ENCODE measurements at places on chromosomes 16 and 17. TPM values are rescaled to one million over a fixed set of nuclear protein-coding genes. Genes with fewer than 3 reads are reported as not detected.

Gene HAS3
- 1.4 TPM for total RNA-seq

Gene P3H4
- total RNA-seq = 3.8 TPM

Gene KRTAP9-2
- total RNA-seq = not detected

- H3K27me3 ChIP-seq = peaks cover 9% of the 10 kb centered on the region
- H3K36me3 ChIP-seq = no peaks in the 10 kb centered on the region
- peaks cover 41% of the 10 kb centered on the region for H3K4me1 ChIP-seq
- peak overlapping the region; percentile 90 for H3K4me3 ChIP-seq
- peak; percentile 95 for DNase-seq
Measured at GRCh38 chr17:44006598-44007345, 2.4 kb downstream of the NAGS start.

DNA sequence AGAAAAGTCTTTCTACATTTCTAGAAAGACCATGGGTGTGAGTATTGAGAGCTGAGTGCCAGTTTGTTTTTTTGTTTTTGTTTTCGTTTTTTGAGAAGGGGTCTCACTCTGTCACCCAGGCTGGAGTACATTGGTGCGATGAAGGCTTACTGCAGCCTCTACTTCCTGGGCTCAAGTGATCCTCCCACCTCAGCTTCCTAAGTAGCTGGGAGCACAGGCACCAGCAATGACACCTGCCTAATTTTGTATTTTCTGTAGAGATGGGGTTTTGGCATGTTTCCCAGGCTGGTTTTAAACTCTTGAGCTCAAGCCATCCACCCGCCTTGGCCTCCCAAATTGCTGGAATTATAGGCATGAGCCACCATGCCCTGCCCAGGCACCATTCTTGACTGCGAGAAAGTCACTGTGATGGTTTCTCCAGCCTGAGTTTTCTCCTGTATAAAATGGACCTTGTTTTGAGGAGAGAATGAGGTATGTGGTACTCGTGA lies 673.8 kb downstream of the MAF start:
- H3K27ac ChIP-seq = no peak overlapping the region
- peaks cover 10% of the 10 kb centered on the region for H3K36me3 ChIP-seq
- H3K27me3 ChIP-seq = no peaks in the 10 kb centered on the region
- no peak for DNase-seq
- peaks cover 4% of the 10 kb centered on the region for H3K4me1 ChIP-seq

GRCh38 chr16:13039526-13039925 lies 138.1 kb downstream of the SHISA9 start:
- H3K4me3 ChIP-seq = no peak overlapping the region
- no peak overlapping the region for H3K27ac ChIP-seq
- peaks cover 2% of the 10 kb centered on the region for H3K36me3 ChIP-seq
- DNase-seq = no peak
- H3K27me3 ChIP-seq = no peaks in the 10 kb centered on the region
- H3K4me1 ChIP-seq = no peaks in the 10 kb centered on the region

DNA sequence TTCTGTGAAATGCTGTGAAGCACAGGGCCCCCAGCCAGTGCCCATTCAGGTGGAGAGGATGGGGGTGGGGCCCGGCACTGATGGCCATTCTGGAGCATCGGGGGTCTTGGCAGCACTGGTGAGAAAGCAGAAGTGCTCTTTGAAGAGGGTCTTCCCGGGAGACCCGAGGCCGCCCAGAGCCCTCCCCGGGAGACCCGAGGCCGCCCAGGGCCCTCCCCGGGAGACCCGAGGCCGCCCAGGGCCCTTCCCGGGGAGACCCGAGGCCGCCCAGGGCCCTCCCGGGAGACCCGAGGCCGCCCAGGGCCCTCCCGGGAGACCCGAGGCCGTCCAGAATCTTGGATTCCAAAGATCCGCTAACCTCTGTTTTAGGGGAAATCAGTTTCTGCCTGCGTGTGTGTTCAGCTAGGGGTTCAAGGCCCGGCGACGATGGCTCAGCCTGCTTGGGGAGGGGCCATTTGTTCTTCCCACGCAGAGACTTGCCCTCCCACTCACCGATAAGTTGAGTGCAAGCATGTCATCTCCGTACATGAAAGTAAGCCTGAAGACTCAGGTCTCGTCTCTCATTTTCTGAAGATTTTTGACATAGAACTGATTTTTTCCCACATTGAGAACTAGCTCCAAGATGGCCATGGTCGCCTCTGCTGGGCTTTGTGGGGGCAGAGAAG lies 35.2 kb upstream of the CAPN15 start:
- no peak for DNase-seq
- H3K4me1 ChIP-seq = peaks cover 4% of the 10 kb centered on the region
- H3K4me3 ChIP-seq = no peak overlapping the region
- H3K27ac ChIP-seq = no peak overlapping the region

DNA sequence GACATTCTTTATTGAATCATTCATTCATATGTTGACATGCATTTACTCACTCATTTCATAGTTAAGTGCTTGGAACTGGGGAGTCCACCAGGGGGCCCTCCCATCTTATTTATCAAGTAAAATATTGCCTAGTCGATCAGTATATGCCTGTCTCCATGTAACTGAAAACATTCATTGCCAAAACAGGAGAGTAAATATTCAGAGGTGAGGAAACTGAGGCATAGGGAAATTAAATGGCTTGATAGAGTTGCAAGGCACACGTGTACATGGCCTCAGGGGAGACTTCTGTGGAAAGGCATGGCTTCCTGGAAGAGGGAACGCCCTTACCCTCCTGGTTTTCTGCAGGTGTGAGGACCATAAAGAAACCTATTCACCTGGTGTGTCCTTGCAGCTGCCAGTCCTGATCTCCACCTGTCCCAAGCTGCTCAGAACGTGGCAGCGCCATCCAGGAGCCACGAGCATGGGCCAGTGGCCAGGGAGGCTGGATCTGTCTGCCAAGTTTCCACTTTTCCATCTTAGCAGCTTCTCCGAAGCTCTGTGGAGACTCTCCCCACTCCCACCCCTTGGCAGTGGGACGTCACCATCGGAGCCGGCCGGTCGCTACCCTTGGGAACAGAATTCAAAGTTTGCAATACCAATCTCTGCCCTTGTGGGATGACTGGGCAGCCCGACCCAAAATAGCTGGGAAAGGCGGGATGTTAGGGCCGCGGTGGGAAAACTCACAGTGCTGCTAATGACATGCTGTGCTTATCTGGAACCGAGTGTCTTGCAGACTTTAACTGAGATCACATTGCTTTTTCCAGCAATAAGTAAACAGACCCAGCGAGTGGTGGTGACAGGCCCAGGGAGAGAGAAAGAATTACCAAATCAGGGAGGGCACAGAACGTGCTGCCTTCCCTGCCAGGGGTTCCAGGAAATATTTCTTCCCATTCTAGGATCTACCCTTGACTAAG lies 4.1 kb upstream of the C1QTNF1 start:
- no peak overlapping the region for H3K4me3 ChIP-seq
- H3K36me3 ChIP-seq = no peaks in the 10 kb centered on the region
- H3K27me3 ChIP-seq = peaks cover 31% of the 10 kb centered on the region
- DNase-seq = peak; percentile 49
- peaks cover 4% of the 10 kb centered on the region for H3K4me1 ChIP-seq

DNA sequence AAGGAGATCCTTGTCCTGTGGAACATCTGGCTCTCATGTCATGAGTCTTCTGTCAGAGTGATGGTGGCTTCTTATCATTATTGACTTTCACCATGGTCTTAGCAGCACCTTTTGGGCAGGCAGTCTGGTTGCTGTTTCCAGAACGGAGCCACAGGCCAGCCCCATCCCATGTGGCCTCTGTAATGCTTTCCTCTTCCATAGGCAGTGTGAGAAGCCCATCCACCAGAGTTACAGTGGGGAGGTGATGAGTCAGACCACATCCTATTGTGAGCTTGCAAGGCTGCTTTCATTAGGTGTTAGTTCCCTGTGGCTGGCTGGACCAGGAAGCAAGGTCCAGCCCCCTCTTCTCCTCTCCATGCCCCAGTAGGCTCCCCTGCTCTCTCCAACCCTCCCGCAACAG lies 30.8 kb upstream of the SPACA3 start:
- no peak for DNase-seq
- peaks cover 38% of the 10 kb centered on the region for H3K27me3 ChIP-seq
- no peak overlapping the region for H3K4me3 ChIP-seq

GRCh38 chr17:75428543-75429469 lies 23.3 kb upstream of the GRB2 start:
- no peak overlapping the region for H3K4me3 ChIP-seq
- H3K27me3 ChIP-seq = no peaks in the 10 kb centered on the region
- H3K4me1 ChIP-seq = peaks cover 17% of the 10 kb centered on the region
- H3K27ac ChIP-seq = no peak overlapping the region
- no peaks in the 10 kb centered on the region for H3K36me3 ChIP-seq
- DNase-seq = no peak

Measured in activated T-cell treated with anti-CD3 and anti-CD28 coated beads, Interleukin-2, amount 50 U/mL, for 72 hours (primary cell).